CD4-positive, CD25-positive, alpha-beta regulatory T cell (primary cell): ENCODE measurements at places on chromosomes 4 and X.

- no peak for DNase-seq
Measured at GRCh38 chrX:55007656-55008055, 7.5 kb downstream of the APEX2 start.

- no peak for DNase-seq
Measured at GRCh38 chr4:124980276-124980752, 267.8 kb upstream of the ANKRD50 start.

- no peak for DNase-seq
Measured at GRCh38 chr4:87500092-87500462, 29.1 kb downstream of the SPARCL1 start.

GRCh38 chr4:36716874-36717273, 435.5 kb downstream of the DTHD1 start:
- no peak for DNase-seq

GRCh38 chr4:37765741-37766140, 60.7 kb upstream of the PGM2 start:
- no peak for DNase-seq

DNA sequence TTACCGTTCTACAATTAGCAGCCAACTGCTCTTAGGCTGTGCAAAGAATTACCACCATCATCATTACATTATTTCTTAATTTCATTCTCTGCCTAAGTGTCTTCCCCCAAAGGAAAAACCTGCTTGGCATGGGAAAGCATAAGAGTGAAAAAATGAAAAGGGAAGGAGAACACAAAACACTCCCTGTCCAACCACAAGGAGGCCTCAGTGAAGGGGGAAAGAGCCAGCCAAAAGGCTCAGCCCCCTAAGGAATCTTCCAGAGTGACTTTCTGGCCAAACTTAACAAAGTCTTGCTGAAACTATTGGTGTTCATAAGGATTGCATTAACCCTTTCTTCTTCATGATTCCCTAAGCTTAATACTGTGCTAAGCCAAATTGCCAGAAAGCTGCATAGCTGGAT, 287.4 kb downstream of the SMARCA1 start:
- no peak for DNase-seq

GRCh38 chrX:10072786-10073568, 83.8 kb upstream of the CLCN4 start:
- no peak for DNase-seq

GRCh38 chrX:129472116-129472515, 51.2 kb downstream of the SMARCA1 start:
- no peak for DNase-seq
